Dermis blood vessel endothelial cell (primary cell): ENCODE measurements at places on chromosomes 4 and X. TPM values are rescaled to one million over a fixed set of nuclear protein-coding genes. Genes with fewer than 3 reads are reported as not detected.

Gene ERAS
- not detected in 2 replicates for total RNA-seq

Gene AMTN
- total RNA-seq, result not detected in 2 replicates

Gene MTNR1A
- not detected in 2 replicates for total RNA-seq

Gene TCP11X2
- not detected in 2 replicates for total RNA-seq

Gene NIPAL1
- 0.47 and 0.68 TPM in 2 replicates for total RNA-seq

Gene ZNF81
- total RNA-seq, result 6.7 and 10.0 TPM in 2 replicates

Gene TMPRSS11B
- total RNA-seq, result not detected in 2 replicates

Gene CPZ
- total RNA-seq, result not detected in 2 replicates

Gene XPNPEP2
- not detected in 2 replicates for total RNA-seq

Gene MAMLD1
- total RNA-seq, result 0.85 and 1.4 TPM in 2 replicates

Gene IRS4
- under 0.01 and 0.17 TPM in 2 replicates for total RNA-seq

DNA sequence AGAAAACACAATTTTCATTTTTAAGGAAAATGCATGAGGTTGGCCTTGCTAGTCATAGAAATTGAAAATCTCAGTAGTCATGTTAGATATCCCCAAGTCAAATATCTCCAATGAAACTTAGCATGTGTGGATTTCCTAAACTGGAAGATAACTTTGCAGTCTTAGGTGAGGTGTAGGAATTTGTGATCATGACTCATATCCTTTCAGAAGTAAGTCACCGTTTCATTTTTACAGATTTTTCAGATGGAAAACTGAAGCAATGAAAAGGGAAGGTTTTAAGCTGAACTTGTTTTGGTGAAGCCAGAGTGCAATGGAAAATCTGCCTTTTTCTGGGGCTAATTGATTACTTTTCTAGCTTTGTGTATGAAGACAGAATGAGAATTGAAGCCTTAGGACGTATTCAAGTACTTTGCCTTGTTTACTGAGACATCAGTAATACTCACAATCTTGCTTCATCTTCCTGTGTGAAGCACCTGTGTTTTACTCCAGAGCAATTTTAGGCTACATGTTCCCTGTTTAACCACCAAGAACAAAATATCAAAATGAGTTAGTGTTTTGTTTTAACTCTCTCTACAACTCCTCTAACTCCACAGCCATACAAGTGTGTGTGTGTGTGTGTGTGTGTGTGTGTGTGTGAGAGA lies 1662.8 kb upstream of the ADGRL3 start:
- DNase-seq, result no peak

DNA sequence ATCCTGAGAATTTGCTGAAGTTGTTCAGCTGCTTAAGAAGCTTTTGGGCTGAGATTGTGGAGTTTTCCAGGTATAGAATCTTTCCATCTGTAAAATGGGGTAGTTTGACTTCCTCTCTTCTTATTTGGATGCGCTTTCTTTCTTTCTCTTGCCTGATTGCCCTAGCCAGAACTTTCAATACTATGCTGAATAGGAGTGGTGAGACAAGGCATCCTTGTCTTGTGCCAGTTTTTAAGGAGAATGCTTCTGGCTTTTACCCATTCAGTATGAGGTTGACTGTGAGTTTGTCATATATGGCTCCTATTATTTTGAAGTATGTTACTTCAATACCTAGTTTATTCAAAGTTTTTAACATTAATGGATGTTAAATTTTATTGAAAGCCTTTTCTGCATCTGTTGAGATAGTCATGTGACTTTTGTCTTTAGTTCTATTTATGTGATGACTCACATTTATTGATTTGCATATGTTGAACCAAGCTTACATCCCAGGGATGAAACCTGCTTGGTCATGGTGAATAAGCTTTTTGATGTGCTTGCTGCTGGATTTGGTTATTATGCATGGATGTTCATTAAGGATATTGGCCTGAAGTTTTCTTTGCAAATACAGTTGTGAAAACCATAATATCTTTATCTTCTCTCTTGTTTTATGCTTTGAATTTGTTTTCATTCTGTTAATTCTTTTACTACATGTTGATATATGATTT lies 573.8 kb upstream of the NDST4 start:
- DNase-seq, result no peak

- no peak for DNase-seq
Observed at GRCh38 chrX:3142259-3143042, 101.2 kb downstream of the ARSF start.

GRCh38 chrX:114058988-114059418 lies 524.9 kb upstream of the HTR2C start:
- DNase-seq, result no peak

- DNase-seq, result no peak
Observed at GRCh38 chr4:88893961-88894360, 163.0 kb downstream of the FAM13A start.

- DNase-seq, result no peak
Observed at GRCh38 chr4:61866378-61867030, 666.4 kb downstream of the ADGRL3 start.

GRCh38 chrX:119512146-119512800 lies 44.0 kb downstream of the SLC25A5 start:
- peak; percentile 78 for DNase-seq

- DNase-seq, result no peak
Observed at GRCh38 chr4:60683973-60684372, 516.2 kb upstream of the ADGRL3 start.

DNA sequence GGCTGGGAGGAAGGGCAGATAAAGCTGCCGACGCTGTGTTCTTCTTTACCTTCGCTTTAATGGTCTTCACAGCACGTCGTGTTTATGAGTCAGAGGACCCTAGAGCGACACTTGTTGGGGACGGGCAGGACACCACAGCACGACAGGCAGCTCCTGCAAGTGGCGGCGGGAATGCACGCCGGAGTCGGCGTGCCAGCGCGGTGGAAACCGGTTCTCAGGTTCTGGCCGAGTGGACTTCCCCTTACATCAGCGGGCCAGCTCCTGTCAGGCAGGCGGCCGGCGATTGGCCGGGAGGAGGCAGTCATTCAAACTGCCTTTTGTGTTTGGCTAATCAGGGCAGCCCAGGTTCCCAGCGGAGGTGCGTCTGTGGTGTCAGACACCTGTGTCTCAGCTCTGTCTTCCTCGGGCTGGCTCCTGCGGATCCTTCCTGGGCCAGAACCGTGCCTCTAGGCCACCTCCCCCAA lies 150.9 kb downstream of the SHROOM3 start:
- DNase-seq, result peak; percentile 65

DNA sequence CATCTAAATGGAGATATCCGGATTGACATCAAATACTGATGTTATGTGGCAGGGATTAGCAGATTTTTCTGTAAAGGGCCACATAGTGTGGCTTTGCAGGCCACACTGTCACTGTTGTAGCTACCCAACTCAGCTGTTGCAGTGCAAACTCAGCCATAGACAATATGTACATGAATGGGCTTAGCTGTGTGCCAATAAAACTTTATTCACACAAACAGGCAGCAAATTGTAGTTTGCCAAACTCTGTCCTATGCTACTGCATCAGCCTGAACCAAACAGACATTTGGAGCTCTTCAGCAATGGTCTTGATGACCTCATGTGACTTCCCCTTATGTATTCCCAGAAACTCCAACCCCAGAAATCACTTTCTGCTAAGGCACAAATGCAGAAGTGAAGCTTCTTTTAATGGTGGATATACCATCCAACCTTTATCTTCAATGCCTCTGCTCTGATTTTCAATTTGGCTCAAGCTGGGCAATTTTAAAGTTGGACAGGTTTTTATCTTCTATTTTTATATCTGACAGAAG lies 18.4 kb upstream of the TRPC5OS start:
- DNase-seq, result no peak

- DNase-seq, result no peak
Observed at GRCh38 chr4:3688018-3688998, 77.9 kb upstream of the ADRA2C start.

DNA sequence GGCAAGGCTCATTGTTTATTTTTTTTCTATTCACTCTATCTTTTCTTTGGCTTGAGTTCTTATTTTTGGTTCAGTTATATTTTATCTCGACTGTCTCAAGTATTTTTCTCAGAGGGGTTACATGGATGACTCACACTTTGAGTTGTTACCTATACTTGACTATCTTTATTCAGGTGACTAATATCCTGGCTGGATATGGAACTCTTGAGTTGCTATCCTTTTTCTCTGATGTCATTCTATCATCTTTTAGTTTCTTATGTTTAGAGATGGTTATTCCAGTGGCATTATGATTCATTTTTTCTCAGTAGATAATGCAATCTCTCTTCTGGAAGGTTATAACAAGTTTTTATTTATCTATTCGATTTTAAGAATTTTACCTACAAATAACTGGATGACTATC lies 117.9 kb downstream of the COX18 start:
- no peak for DNase-seq

DNA sequence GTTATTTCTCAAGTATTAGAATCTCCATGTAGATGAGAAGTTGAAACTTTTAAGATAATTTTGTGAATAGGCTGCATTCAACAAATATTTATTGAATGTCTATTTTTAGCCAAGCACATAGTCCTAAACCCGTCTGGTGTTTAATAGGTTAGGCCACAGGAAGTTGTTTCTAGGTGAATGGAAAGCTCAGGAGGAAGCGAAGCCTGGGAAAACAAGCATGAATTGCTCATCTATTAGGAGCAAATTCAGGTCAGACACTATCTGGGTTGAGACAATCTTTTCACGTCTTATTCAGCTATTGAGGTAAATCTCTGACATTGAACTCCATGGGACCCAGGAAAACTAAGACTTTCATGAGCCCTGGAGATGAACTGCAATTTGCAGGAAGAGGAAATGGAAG lies 43.1 kb upstream of the FREM3 start:
- peak; percentile 71 for DNase-seq

GRCh38 chrX:13647709-13648212 lies 5.2 kb upstream of the TCEANC start:
- DNase-seq, result peak; percentile 62

DNA sequence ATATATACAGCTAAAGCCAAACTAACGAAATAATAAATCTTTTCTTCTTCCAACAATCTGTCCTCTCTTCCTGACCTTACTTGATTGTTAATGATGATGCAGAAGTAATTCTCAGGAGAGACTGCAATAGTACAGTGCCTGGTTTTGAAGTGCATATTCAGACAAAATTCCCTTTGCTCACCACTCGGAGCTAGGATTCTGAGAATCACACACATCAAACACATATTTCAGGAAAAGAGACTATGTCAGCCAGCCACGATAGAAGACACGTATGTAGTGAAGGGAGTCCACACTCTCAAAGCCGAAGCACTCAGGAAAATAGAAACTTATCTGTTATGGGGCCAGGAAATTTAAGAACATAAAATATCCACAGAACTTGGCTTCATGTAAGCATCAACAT lies 362.5 kb upstream of the FAT1 start:
- DNase-seq, result no peak

DNA sequence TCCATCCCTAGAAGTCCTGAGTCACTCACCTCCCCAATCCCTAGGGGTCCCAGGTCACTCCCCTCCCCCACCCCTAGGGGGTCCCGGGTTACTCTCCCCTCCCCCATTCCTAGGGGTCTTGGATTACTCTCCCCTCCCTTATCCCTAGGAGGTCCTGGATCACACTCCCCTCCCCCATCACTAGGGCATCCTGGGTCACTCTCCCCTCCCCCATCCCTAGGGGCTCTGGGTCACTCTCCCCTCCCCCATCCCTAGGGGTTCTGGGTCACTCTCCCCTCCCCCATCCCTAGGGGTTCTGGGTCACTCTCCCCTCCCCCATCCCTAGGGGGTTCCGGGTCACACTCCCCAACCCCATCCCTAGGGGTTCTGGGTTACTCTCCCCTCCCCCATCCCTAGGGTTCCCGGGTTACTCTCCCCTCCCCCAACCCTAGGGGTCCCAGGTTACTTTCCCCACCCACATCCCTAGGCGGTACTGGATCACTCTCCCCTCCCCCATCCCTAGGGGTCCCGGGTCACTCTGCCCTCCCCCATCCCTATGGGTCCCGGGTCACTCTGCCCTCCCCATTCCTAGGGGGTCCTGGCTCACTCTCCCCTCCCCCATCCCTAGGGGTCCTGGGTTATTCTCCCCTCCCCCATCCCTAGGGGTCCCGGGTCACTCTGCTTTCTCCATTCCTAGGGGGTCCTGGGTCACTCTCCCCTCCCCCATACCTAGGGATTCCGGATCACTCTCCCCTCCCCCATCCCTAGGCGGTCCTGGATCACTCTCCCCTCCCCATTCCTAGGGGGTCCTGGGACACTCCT lies 2.1 kb downstream of the ASMTL start:
- DNase-seq, result no peak

DNA sequence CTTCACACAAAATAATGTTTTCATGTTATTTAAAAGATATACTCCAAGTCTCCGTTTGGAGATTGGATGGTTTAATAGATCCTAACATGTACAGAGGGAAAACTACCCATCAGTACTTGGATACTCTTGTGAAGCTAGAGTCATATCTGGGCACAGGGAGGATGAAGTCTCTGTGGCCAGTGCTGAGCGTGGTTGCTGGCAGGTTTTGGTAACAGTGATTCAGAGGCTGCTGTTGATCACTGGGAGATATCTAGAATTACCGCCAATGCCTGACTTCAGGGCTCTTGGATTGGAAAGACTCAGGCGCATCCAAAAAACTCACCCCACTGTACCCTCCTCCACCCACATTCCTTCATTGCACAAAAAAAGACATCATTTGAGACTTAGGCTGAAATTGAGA lies 107.2 kb upstream of the PGRMC2 start:
- DNase-seq, result no peak

- DNase-seq, result peak; percentile 1
Observed at GRCh38 chr4:182143086-182143821, 99.9 kb upstream of the TENM3 start.

GRCh38 chrX:13293700-13294099 lies 26.2 kb downstream of the ATXN3L start:
- DNase-seq, result peak; percentile 46

DNA sequence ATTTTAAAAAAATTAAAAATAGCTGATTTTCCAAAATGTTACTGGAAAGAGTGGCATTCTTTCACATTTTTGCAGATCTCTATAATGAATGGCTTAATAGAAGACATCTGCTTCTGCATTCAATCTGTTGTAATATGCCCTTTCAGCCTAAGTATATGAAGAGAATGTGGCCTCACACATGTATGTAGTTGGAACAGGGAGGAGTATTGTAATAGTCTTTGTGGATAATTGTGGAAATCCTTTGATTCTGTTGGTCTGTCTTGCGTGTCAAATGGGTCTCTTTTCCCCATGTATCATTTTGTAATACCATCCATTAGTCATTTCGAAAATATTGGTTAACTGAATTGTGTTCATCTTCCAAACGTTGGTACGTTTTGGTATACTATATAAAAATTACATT lies 11.6 kb downstream of the TXLNG start:
- no peak for DNase-seq
